Calu3 (cell line): ENCODE measurements at places on chromosomes 16 and 17.

- DNase-seq, result no peak
Observed at GRCh38 chr17:36460265-36460937, 26.1 kb upstream of the ZNHIT3 start.

GRCh38 chr17:41101586-41102259, at the start of gene KRTAP4-16:
Gene KRTAP4-16, minus strand, starts transcription at chr17:41102209. Its CDS starts 0 bp downstream, at chr17:41102209.
- DNase-seq, result no peak

DNA sequence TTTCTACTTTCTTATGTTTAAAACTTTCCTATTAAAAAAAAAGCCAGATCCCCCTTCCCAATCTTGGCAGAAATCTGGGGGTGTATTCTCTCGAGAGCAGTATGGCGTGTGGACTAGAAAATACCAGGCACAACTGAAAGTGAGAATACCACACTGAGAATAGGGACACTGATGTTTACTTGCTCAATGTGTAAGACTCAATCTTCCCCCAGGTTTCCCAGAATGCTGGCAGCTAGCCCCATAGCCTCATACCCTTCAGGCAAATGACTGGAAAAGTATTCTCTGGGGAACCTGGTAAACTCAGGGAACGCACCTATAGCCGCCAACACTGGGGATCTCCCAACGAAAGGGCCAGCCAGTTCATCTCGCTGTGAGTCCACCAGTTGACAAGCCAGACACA, 15.3 kb downstream of the ZZEF1 start:
- no peak for DNase-seq

- no peak for DNase-seq
Observed at GRCh38 chr17:50147841-50148225, 2.6 kb downstream of the PPP1R9B start.

- no peak for DNase-seq
Observed at GRCh38 chr17:82970067-82970466, 109.3 kb upstream of the METRNL start.

- peak; percentile 93 for DNase-seq
Observed at GRCh38 chr16:30628628-30629540, 18.7 kb upstream of the ZNF689 start.

DNA sequence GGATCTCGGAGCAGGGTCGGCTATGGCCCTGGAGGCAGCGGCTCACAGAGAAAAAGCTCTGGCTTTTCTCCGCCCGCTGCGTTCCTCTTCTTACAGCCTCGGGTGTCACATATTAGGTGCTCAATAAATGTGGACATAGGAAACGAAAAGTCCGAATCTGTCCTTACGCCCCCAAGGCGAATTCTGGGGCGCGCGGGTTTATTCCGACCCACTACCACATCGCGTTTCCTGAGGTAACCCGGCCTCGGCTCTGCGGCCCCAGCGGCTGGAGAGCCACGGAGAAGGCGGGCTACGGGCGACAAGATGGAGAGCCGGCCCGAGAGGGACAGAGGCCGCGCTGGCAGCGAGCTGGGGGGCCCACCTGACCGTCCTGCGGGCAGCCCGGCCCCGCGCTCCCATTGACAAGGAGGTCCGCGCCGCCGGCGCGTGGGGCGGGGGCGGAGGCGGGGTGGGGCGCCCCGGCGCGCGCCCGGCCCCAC, 573 bp upstream of the GNAO1 start:
- no peak for DNase-seq

GRCh38 chr16:80993307-80993706, 13.4 kb downstream of the CMC2 start:
- peak; percentile 35 for DNase-seq

GRCh38 chr17:6591599-6592158, 35.3 kb upstream of the PITPNM3 start:
- DNase-seq, result peak; percentile 32

DNA sequence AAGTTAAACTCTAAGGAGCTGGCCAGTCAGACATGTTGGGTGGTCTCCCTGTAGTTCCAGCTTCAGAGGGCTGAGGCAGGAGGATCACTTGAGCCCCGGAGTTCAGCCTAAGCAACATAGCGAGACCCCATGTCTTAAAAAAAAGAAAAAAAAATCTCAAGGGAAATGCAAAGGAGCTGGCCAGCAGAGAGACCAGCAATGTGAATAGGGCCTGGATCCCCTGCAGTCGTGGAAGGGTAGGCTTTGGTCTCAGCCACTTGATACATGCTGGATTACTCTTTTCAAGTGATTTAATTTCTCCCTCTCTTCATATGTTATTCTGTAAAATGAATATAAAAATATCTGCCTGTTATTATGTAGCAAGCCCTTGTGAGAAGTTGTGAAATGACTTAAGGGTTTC, 207.7 kb downstream of the SPECC1 start:
- no peak for DNase-seq

DNA sequence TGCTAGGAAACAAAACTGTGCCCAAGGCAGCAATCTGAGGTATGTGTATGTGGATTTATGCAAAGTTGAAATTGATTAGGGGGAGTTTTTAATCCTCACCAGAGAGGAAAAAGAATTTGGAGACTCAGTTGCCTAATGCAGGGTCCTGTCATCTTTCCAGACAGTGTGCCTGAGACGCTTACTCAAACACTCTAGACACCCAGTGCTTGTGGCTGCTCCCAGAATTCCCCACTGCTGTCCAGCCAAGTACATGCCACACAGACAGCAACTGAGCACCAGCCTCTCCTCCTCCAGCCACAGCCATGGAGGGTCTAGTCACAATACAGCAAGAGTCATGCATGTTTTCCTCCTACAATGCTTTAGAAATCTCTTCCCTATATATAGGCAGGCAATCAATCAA, 118.1 kb downstream of the HIC1 start:
- no peak for DNase-seq

DNA sequence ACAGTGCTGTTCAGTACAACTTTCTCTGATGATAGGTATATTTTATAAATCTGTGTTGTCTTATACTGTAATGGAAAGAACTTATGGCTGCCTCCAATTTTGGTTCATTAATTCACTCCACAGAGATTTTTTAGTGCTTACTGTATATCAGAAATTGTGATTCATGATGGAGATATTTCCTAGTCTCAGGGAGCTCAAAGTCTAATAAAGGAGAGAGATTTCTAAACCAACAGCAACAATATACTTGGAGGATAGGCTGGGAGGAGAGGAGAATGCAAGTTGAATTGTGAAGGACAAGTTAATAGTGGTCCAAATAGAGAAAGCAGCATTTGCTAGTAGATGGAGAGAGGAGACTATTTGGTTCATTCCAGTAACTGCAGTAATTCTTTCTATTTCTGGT, 63.5 kb downstream of the TANC2 start:
- no peak for DNase-seq

- DNase-seq, result peak; percentile 65
Observed at GRCh38 chr17:28760601-28761562, 17.1 kb downstream of the TRAF4 start.

- peak; percentile 16 for DNase-seq
Observed at GRCh38 chr16:82580298-82580890, 46.4 kb upstream of the CDH13 start.

DNA sequence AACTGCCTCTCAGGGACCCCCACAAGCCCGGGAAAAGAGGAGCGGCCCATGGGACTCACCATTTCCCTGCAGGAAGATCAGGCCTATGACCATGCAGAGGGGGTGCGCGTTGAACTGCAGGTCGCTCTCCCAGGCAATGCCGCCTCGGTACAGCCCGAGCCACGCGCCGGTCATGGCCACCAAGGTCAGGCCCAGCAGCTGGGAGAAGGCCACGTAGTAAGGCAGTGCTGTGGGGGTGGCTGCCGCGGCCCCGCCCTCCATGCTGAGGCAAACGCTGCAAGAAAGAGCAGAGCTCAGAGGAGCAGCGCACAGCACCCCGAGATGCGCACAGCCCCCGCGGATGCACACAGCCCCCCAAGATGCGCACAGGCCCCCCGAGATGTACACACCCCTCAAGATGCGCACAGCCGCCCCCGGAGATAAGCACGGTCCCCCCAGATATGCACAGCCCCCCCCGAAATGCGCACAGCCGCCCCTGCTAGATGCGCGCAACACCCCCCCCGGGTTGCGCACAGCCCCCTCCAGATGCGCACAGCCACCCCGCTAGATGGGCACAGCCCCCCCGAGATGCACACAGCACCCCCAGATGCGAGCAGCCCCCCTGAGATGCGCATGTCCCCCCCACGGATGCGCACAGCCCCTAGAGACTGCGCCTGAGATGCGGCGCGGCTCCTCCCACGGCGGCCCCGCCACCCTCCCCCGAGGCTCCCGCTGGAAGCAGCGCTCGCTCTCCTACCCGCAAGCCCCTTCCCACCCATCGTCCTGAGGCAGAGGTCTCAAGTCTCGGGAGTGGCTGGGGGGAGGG, 8.6 kb downstream of the CYB561 start:
- no peak for DNase-seq

- peak; percentile 87 for DNase-seq
Observed at GRCh38 chr17:79993390-79994227, 42.1 kb downstream of the TBC1D16 start.

GRCh38 chr17:7961421-7961820, 29.4 kb downstream of the CNTROB start:
- DNase-seq, result no peak

GRCh38 chr17:3594976-3595375, 14.2 kb downstream of the TRPV1 start:
- no peak for DNase-seq

DNA sequence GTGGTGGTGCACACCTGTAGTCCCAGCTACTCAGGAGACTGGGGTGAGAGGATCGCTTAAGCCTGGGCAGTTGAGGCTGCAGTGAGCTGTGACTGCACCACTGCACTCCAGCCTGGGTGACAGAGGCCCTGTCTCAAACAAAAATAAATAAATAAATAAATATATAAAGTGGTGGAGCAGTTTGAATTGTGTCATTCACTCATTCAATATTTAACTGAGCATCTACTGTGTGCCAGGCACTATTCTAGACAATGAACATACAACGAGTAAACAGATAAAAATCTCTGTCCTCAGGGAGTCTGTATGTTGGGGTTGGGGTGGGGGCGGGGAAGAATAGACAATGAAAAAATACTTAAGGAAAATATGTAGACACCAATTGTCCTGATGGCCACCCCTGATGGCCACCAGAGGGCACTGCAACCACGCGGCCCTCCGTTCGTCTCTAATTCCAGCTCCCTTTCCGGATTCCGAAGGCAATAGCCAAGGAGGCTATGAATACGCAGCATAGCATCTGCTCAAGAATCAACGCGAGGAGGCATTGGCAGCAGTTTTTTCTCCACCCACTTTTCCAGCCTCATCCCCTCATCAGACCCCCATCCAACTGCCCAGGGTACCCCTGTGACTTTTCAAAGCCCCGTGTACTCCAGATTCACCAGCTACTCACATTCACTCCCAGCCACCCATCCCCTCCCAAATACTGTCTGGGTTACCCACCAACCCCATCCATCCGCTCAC, 21.4 kb downstream of the QPRT start:
- DNase-seq, result peak; percentile 87
